A549 (cell line): ENCODE measurements at places on chromosomes 12 and 14. TPM values are rescaled to one million over a fixed set of nuclear protein-coding genes. Genes with fewer than 3 reads are reported as not detected.

Gene RNU6-7
- not detected in 3 replicates for polyA plus RNA-seq

Gene CBLN3
- polyA plus RNA-seq = 1.1 to 1.5 TPM (median 1.4 TPM) in 3 replicates

Gene FOXM1
- 84.0 to 84.2 TPM (median 84.2 TPM) in 3 replicates for polyA plus RNA-seq

Gene PHC1
- polyA plus RNA-seq = 10.6 to 12.6 TPM (median 11.2 TPM) in 3 replicates

DNA sequence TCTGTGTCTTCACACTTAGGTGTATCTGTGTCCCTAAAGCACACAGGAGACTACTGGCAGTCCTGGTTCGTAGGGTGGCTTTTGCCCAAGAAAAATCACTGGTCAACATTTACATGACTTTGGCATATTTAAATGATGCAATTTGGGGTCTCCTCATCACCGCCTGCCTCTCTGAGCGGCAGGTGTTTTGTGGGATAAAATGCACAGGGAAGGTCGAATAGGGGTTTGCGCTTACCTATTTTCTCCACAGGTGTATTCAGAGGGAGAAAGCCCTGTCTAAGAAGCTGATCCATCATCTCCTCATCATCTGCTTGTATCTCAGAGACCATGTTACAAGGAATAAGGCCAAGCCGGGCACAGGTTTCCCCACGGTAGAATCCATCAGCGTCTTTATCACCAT lies 74.7 kb downstream of the PIWIL1 start:
- no peak for DNase-seq

GRCh38 chr14:103160321-103161053 lies 37.2 kb downstream of the TNFAIP2 start:
- DNase-seq = no peak

- DNase-seq = no peak
These were observed 112.6 kb downstream of the BRMS1L start for GRCh38 chr14:35938770-35939169.
